ENCODE measurements at places on chromosomes 7 and 10.

GRCh38 chr10:34890939-34891338 is 75.8 kb upstream of the PARD3 start:
- no peak for DNase-seq

DNA sequence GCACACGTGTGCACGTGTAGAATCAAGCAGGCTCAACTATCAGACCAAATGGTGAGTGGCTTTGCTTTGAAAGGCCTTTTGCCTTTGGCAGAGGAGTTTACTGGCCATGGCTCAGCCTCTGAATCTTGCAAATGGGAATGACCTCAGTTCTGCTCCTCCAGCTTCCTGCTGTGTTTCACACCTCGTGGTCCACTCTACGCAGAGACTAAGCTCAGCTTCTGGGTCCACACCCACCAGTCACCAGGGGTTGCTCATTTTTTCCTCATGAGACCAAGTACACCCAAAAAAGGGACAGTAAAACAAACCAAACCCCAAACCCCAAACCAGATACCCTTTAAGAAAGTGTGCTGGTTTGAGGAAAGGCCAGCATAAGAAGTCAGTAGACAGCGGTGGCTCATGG is 236.4 kb downstream of the DNAJB6 start:
- no peak for DNase-seq

DNA sequence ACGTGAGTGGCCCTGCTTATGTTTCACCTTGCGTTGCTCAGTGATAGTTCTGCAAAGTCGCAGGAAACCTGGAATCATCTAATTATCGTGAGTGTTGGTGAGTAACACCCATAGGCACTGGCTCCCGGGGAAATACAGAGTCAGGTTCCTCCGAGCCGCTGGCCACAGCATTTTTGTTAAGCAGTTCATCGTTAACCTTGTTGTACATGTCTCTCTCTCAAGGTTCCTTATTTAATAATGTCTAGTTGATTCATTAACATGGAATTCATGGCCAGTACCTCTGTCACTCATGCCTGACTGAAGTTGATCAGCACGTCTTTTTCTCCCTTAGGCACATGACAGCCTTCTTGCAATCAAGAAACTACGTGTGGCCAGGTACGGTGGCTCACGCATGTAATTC is 3.1 kb upstream of the ZFAND2A start:
- DNase-seq: no peak

DNA sequence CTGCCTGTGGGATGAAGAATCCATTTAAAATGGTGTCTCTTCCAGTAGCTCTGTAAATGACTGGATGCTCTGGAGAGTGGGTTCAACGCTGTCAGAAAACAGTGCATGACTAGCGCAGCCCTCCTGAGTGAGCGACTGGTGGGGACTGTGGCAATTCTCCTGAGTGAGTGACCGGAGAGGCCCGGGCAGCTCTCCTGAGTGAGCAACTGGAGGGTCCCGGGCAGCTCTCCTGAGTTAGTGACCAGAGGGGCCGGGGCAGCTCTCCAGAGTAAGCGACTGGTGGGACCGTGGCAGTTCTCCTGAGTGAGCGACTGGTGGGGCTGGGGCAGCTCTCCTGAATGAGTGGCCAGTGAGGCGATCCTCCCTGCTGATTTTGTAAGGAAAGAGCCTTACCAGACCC is 85.5 kb downstream of the WDR37 start:
- no peak for DNase-seq
